ENCODE measurements at places on chromosomes 3 and 15.

GRCh38 chr15:80667936-80668335, 27.2 kb upstream of the ABHD17C start:
- DNase-seq, result no peak

GRCh38 chr3:51106242-51106876, 278.7 kb upstream of the MANF start:
- DNase-seq, result no peak

DNA sequence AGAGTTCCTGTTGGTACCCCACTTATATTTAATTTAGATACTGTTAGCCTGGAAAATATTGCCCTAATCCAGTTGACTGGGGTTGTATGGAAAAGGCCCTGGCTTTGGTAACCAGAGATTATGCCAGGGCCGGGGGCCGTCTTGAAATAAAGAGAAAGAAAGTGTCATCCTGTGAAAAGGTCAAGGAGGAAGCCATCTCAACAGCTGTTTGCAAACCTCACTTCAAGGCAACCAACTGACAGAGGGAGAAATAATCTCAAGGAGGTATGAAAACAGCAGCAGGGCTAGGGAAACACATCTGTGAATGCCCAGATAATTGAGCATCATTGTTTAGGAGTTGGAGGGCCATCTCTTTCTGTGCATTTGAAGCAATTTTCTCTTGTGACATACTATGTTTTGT, 190.8 kb downstream of the SUCLG2 start:
- DNase-seq, result no peak

GRCh38 chr15:48406266-48406891, 75.2 kb downstream of the DUT start:
- no peak for DNase-seq

DNA sequence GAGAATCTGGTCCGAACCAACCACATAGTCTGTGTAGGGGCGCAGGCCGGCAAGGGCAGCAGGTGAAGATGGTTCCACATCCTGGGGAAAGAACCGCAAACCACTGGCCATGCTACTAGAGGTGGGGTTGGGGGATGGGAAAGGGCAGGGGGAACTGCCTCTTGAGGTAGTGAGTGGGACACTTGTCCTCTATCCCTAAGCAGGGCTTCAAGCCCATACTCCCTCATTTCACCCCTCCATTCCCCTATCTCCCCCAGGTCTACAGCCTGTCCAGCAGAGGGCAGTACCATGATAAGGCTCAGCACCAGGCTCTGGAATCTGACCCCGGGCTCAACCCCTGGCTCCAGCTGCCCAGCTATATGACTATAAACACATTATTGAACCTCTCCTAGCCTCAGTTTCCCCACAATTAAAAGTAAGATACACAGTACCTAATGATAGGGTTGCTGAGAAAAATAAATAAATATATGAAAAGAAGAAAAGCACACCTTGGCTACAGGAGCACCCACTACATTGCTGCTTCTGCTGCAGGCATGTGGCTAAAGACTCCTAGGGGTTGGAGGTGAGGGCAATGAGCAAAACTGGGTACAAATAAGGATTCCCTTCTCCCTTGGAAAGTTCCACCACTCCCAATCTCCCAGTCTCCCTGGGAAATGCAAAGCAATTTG, 6.3 kb downstream of the GORASP1 start:
- no peak for DNase-seq

Data from stimulated activated CD4-positive, alpha-beta T cell treated with anti-CD3 and anti-CD28 coated beads, Interleukin-1b, Interleukin-23, amount 100 ng/mL, for 1 hour (primary cell).